ENCODE measurements at places on chromosomes 4 and X. TPM values are rescaled to one million over a fixed set of nuclear protein-coding genes. Genes with fewer than 3 reads are reported as not detected.

Gene AFF2
- 49.8 TPM for total RNA-seq

Gene MAGEE1
- total RNA-seq, result 23.6 TPM

Gene NDST4
- total RNA-seq, result 23.1 TPM

Gene NKX6-1
- 5.2 TPM for total RNA-seq

Gene MAGEA4
- not detected for total RNA-seq

Gene HOPX
- total RNA-seq, result 353 TPM

Gene MAGEB10
- not detected for total RNA-seq

Gene GPAT3
- total RNA-seq, result 4.4 TPM

Gene TMPRSS11B
- not detected for total RNA-seq

Gene PRR32
- 0.17 TPM for total RNA-seq

Gene SH3BP2
- total RNA-seq, result 40.6 TPM

Gene FAM241A
- 1.2 TPM for total RNA-seq

Gene LDOC1
- 7.7 TPM for total RNA-seq

Gene ARX
- 0.61 TPM for total RNA-seq

Gene HTN1
- total RNA-seq, result not detected

Gene IL1RAPL1
- total RNA-seq, result 24.5 TPM

Gene GLOD5
- total RNA-seq, result not detected

Gene ATP11C
- total RNA-seq, result 31.5 TPM

Gene MTNR1A
- total RNA-seq, result 2.3 TPM

Gene MAGEA10
- total RNA-seq, result not detected

Gene CHRNA9
- not detected for total RNA-seq

Gene MAGEC2
- total RNA-seq, result not detected

Gene FRMD7
- 2.4 TPM for total RNA-seq

Gene INTS6L
- 19.5 TPM for total RNA-seq

Gene PDHA1
- total RNA-seq, result 149 TPM

Gene SCD5
- 180 TPM for total RNA-seq

Gene GNRHR
- not detected for total RNA-seq

Gene GATA1
- 0.59 TPM for total RNA-seq

Gene MAGEA3
- not detected for total RNA-seq

Gene TMPRSS11F
- total RNA-seq, result not detected

Gene PNMA5
- 3.3 TPM for total RNA-seq

Gene MAGEA8
- not detected for total RNA-seq

Gene ANXA3
- 70.0 TPM for total RNA-seq

Gene CHIC1
- 34.9 TPM for total RNA-seq

Gene KLHL13
- total RNA-seq, result 34.7 TPM

Gene GC
- 0.77 TPM for total RNA-seq

Gene GPR143
- total RNA-seq, result 3.7 TPM

Gene SLITRK4
- total RNA-seq, result 15.2 TPM

Gene SMPX
- total RNA-seq, result 0.89 TPM

Gene MGAT4D
- total RNA-seq, result 0.10 TPM

Gene ASB11
- 0.10 TPM for total RNA-seq

Gene PPEF1
- 11.1 TPM for total RNA-seq

Gene OPRPN
- total RNA-seq, result not detected

Gene XAGE1A
- total RNA-seq, result not detected

Gene PAGE5
- total RNA-seq, result not detected

Gene STS
- 34.3 TPM for total RNA-seq

Gene IKBKG
- total RNA-seq, result 7.7 TPM

Gene CFI
- 88.3 TPM for total RNA-seq

Gene MAGT1
- 66.2 TPM for total RNA-seq

Gene MAGEB17
- total RNA-seq, result not detected

Gene ZNF630
- 6.2 TPM for total RNA-seq
